ENCODE measurements at places on chromosomes 2 and 18. TPM values are rescaled to one million over a fixed set of nuclear protein-coding genes. Genes with fewer than 3 reads are reported as not detected.
A peak's percentile ranks its signal among the peaks of the same experiment; 100 is the strongest.

Gene TUBB8B
- total RNA-seq: not detected

Gene REG3G
- not detected for total RNA-seq

Gene GTF2A1L
- total RNA-seq: not detected

Gene ADGRF3
- total RNA-seq: 5.7 TPM

Gene OR6B2
- total RNA-seq: not detected

Gene LCT
- 0.14 TPM for total RNA-seq

DNA sequence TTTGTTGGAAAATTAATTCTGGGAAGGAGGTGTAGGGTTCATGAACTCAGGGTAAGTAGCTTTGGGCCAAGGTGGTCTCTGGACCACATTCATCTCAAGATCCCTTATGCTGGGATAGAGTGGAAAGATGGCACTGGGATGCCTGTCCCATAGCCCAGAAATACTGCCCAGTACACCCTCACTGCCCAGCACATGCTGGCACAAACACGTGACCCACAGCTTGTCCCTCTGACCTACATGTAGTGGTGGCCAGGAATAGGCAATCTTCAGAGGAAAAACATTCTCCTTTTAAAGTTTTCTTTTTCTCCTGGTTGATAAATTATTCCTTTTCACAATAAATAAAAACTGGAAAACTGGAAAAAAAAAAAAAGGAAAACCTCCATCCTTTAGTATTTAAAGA, 135.6 kb upstream of the ACAA2 start:
- no peak overlapping the region for H3K4me3 ChIP-seq
- peaks cover 16% of the 10 kb centered on the region for H3K27me3 ChIP-seq
- peaks cover 29% of the 10 kb centered on the region for H3K4me1 ChIP-seq
- H3K36me3 ChIP-seq: no peaks in the 10 kb centered on the region

DNA sequence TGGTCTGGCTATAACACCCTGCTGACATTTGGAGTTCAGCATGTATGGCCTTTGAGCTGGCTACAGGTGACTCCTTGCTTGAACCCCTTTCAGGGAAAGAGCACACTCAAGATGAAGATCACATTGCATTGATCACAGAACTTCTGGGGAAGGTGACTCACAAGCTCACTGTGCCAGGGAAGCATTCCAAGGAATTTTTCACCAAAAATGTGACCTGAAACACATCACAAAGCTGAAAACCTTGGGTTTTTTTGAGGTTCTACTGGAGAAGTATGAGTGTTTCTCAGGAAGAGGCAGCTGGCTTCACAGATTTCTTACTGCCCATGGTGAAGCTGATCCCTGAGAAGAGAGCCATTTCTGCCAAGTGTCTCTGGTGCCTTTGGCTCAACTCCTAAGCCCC, 879.0 kb downstream of the CBLN2 start:
- no peak overlapping the region for H3K4me3 ChIP-seq
- H3K27me3 ChIP-seq: no peaks in the 10 kb centered on the region
- no peak overlapping the region for H3K27ac ChIP-seq
- no peaks in the 10 kb centered on the region for H3K4me1 ChIP-seq
- DNase-seq: no peak

DNA sequence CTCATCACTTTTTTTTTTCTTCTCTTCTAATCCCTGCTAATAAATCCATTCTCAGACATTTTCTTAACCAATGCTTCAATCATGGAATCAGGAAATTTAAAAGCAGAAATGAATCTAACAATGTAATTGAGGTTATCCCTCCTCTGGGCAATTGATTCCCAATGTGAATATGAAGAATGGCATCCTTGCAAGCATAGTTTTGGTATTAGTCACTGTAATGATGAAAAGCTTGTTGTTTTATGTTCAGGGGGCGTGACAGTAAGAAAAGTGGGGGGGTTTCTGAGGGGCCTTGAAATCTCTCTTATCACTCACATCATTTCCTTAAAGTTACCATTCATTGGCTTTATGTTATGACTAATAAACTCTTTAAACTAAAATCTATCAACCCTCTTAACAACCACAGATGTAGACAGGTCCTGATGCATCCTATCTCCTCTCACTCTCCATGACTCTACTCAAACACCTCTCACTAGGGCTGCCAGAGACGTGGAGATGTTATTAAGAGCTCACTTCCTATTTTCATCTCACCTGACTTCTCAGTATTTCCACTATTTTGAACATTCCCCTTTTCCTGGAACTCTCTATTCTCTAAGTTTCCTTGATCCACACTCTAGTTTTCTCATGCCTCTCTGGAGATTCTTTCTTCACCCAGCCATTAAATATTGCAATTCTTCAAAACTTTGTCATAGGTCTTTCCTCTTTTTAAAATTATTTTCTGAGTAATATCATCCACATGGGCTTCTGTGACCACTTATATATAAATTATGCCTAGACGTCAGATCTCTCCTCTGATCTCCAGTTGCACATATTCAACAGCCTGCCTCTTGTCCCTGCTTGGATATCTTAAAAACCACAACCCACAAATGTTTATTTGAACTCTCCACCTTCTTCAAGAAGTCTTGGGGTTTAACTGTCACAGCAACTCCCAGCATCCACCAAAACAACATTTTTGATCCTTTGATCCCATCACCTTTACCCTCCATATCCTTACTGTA, 332.9 kb downstream of the CDH2 start:
- H3K27ac ChIP-seq: no peak overlapping the region
- no peak for DNase-seq
- H3K27me3 ChIP-seq: no peaks in the 10 kb centered on the region
- H3K4me3 ChIP-seq: no peak overlapping the region
- no peaks in the 10 kb centered on the region for H3K4me1 ChIP-seq

DNA sequence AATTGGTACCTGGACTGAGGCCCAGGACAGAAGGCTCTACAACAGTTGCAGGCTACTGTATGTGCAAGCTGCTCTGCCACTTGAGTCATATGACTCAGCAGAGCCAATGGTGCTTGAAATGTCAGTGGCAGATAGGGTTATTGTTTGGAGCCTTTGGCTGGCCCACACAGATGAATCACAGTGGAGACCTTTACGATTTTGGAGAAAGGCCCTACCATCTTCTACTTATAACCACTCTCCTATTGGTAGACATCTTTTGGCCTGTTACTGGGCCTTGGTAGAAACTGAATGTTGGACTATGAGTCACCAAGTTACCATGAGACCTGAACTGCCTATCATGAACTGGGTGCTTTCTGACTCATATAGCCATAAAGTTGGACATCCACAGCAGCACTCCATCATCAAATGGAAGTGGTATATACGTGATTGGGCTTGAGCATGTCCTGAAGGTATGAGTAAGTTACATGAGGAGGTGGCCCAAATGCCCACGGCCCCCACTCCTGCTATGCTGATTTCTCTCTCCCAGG, 88.9 kb upstream of the NRXN1 start:
- no peak for DNase-seq
- H3K27me3 ChIP-seq: no peaks in the 10 kb centered on the region
- no peaks in the 10 kb centered on the region for H3K36me3 ChIP-seq
- H3K4me1 ChIP-seq: no peaks in the 10 kb centered on the region
- H3K27ac ChIP-seq: no peak overlapping the region

DNA sequence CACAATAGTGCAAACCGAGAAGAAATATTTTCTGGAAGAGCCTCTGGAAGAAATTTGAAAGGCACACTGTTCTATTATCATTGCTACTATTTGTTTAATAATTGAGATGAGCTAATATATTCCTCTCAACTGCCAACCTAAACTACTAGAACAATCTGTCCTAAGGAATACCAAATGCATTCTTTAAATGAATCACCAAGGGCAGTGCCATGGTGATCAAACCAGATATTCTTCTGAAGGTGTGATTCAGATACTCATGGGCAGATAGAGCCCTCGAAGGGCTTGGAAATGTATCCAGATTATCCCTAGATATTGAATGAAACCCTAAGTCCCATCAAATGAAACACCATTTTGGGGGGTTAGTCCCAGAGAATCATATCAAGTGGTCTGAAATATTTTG, 76.6 kb downstream of the FIGN start:
- no peaks in the 10 kb centered on the region for H3K4me1 ChIP-seq
- DNase-seq: no peak
- H3K27ac ChIP-seq: no peak overlapping the region
- H3K4me3 ChIP-seq: no peak overlapping the region
- H3K27me3 ChIP-seq: no peaks in the 10 kb centered on the region

DNA sequence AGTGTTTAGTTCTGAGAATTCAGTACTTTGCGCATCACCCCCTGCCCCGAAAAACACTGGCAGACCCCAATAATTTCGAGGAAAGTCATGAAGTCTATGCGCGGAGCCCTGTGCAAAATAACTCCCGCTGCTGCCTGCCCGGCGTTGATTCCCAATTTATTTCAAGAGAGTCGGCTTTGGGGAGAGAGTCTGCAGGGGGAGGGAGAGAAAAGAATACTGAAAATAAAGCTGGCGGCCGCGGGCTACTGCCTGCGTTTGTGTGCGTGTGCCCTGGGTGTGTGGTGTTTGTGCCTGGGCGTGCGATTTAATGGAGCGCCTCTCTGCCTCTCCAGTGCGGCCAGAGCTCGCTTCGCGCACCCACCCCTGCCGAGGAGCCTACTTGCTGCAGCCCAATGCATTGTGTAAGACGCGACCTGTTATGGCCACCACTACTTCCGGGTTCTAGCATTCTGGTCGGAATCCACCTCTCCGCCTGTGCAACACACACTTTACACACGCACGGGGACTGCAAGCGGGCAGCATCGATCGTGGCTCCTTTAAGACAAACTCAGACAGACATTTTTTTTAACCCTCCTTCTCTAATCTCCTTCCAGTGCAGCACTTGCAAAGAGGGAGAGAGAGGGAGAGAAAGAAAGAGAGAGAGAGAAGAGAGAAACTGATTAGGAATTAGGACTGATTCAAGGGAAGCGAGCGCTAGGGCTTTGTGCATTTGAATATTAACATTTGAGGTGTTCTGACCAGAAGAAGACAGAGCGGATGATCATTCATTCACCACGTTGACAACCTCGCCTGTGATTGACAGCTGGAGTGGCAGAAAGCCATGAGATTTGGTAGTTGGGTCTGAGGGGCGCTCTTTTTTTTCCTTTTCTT, at the start of gene MEIS1:
TSS of gene MEIS1 (plus strand) at position 447 of the 870 bp plus-strand sequence. CDS start 732 bp downstream, outside the sequence.
- H3K27ac ChIP-seq: no peak within 1 kb of the TSS
- H3K4me3 ChIP-seq: peak within 1 kb of the TSS; percentile 77
- DNase-seq: peak; percentile 45
- H3K27me3 ChIP-seq: peaks cover 90% of the 10 kb centered on the region

DNA sequence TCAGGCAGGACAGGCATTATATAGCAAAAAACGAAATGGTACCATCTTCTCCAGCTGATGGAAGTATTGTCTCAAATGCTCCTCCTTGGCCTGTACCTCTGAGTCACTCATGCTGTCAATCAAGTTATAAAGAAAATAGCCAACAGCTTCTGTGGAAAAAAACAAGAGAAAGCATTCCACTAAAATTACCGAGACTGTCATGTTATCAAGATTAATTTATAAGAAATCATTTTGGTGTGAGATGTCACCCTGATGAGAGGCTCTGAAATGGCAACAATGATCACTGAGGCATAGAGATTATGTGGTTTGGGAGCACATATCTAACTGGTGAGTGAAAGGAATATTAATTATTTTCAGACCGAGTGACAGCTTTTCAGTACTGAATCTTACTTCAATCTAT, 47.4 kb downstream of the LRPPRC start:
- no peak overlapping the region for H3K27ac ChIP-seq
- H3K27me3 ChIP-seq: no peaks in the 10 kb centered on the region
- H3K4me1 ChIP-seq: peaks cover 4% of the 10 kb centered on the region
- no peak overlapping the region for H3K4me3 ChIP-seq
- DNase-seq: no peak

DNA sequence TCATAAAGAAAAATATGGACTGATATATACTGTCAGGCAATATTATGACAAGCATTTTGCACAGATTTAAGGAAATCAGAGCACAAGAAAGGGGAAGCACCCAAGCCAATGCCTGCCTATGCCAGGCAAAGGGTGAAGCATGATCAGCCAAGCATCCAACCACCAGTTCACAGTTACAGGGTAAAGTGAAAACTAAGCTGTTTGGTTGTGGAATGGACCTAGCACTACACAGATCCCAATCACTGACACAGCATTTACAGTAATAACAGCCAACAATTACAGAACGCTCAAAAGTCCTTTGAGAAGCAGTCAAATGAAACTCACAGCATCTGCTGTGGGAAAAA, 90.3 kb downstream of the SP3 start:
- no peak overlapping the region for H3K27ac ChIP-seq
- no peaks in the 10 kb centered on the region for H3K36me3 ChIP-seq
- H3K27me3 ChIP-seq: peaks cover 14% of the 10 kb centered on the region
- no peaks in the 10 kb centered on the region for H3K4me1 ChIP-seq
- H3K4me3 ChIP-seq: no peak overlapping the region
- DNase-seq: no peak

GRCh38 chr2:8693157-8693821, 11.4 kb downstream of the ID2 start:
- no peaks in the 10 kb centered on the region for H3K36me3 ChIP-seq
- H3K27me3 ChIP-seq: peaks cover 24% of the 10 kb centered on the region
- peak overlapping the region; percentile 66 for H3K4me3 ChIP-seq
- no peaks in the 10 kb centered on the region for H3K4me1 ChIP-seq
- peak; percentile 70 for DNase-seq

DNA sequence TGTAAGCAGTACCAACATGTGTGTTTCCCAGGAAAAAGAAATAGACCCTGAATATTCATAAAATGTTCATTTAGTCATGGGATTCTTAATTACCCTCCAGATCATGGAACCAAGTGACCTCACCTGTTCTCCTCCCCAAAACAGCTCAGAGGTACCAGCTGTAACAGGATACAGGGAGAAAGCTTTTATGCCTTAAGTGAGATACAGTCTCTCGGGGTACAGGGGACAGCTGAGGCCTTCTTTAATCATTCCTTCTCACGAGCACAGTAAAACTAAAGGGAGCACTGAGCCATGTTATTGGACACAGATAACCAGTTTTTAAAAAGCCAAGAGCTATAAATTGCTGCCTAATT, 16.6 kb downstream of the EPHA4 start:
- H3K27me3 ChIP-seq: peaks cover 5% of the 10 kb centered on the region
- DNase-seq: no peak
- no peaks in the 10 kb centered on the region for H3K4me1 ChIP-seq
- H3K4me3 ChIP-seq: no peak overlapping the region

- peaks cover 2% of the 10 kb centered on the region for H3K27me3 ChIP-seq
- no peaks in the 10 kb centered on the region for H3K36me3 ChIP-seq
- H3K4me1 ChIP-seq: no peaks in the 10 kb centered on the region
- no peak overlapping the region for H3K27ac ChIP-seq
- no peak for DNase-seq
These were observed 1111.0 kb upstream of the SLC39A10 start for GRCh38 chr2:194545978-194546377.

DNA sequence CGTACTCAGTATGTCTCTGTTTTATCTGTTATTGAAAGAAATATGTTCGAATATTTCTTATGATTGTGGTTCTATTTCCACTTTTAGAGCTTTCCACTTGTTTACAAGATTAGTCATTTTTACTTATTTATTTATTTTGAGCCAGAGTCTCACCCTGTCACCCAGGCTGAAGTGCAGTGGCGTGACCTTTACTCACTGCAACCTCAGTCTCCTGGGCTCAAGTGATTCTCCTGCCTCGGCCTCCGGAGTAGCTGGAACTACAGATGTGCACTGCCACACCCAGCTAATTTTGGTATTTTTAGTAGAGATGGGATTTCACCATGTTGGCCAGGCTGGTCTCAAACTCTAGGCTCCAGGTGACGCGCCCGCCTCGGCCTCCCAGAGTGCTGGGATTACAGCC, 53.3 kb downstream of the HIBCH start:
- no peak for DNase-seq
- H3K27me3 ChIP-seq: no peaks in the 10 kb centered on the region
- peaks cover 12% of the 10 kb centered on the region for H3K36me3 ChIP-seq
- no peak overlapping the region for H3K27ac ChIP-seq
- H3K4me3 ChIP-seq: no peak overlapping the region
- no peaks in the 10 kb centered on the region for H3K4me1 ChIP-seq

- peaks cover 2% of the 10 kb centered on the region for H3K27me3 ChIP-seq
- H3K4me1 ChIP-seq: no peaks in the 10 kb centered on the region
- H3K36me3 ChIP-seq: no peaks in the 10 kb centered on the region
- no peak overlapping the region for H3K4me3 ChIP-seq
These were observed 30.7 kb upstream of the FOXI3 start for GRCh38 chr2:88483200-88483599.

All from activated naive CD8-positive, alpha-beta T cell treated with anti-CD3 and anti-CD28 coated beads, Interleukin-2, amount 10 ng/mL, durations not matched to agents 7 days and 5 days (primary cell).